ENCODE measurements at places on chromosomes 6 and 20.

- no peak for DNase-seq
These were observed 83.7 kb downstream of the CHMP4B start for GRCh38 chr20:33894798-33895197.

GRCh38 chr6:25777856-25778649 is 23.5 kb downstream of the SLC17A4 start:
- no peak for DNase-seq

- no peak for DNase-seq
These were observed 175.9 kb upstream of the SCGN start for GRCh38 chr6:25476126-25476525.

- no peak for DNase-seq
These were observed 56.9 kb upstream of the TAGAP start for GRCh38 chr6:159101656-159102055.

Measured in renal pelvis (tissue), 12 donors.